ENCODE measurements at places on chromosomes 2 and 18.

- DNase-seq, result no peak
These were observed 136.1 kb downstream of the PARD3B start for GRCh38 chr2:204681412-204681811.

DNA sequence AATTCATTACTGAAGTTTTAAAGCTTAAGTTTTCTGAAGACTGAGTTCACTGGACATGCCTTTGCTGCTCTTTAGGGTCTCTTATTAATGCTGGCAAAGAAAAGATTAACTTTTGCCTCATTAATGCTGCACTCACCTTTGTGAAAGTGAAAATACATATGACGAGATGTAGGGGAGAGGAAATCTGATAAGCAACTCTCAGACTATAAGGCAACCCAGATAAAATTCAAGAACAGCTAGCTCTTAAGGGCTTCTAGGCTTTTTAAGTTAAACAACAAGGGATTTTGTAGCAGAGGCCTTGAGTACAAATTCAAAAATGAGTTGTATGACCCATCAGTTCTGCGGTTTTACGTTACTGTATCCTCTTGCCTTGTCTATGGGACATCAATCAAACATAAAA is 143.7 kb downstream of the USP34 start:
- no peak for DNase-seq

GRCh38 chr18:56756966-56757365 is 105.8 kb downstream of the WDR7 start:
- DNase-seq, result no peak

DNA sequence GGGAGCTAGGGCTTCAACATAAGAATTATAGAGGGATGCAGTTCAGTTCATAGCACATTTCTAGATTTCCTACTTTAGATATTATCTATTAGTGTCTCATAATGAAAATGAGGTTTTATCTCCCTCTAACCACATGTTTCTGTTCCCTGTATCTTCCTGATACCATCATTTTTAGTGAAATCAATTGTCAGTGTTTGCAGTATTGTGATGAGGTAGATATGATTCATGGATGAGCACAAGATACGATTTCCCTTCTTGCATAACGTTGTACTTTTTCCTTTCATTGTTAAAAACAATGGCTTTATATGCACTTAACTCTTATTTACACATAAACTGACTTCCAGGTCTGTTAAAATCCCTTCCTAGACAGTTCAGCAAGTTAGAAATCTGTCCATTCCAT is 211.4 kb downstream of the ZBTB7C start:
- no peak for DNase-seq

DNA sequence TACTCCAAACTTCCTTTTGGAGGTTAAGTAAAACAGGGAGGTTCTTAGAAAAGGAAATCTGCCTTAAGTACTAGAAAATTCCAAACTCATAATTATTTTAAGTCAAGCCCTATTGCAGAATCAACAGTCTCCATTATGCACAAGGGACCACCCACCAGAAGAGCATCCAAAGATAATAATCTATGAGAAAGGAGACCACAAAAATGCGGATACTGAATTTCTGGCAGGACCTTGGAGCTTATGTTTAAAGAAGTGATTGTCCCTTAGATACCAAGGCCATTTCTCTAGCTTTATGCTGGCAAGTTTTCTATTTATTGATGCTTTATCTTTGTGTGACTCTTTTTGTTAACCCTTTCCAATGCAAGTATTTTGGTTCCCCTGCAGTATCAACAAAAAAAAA is 404.0 kb upstream of the MMADHC start:
- no peak for DNase-seq

GRCh38 chr18:59067873-59068272 is 71.8 kb upstream of the SEC11C start:
- no peak for DNase-seq

DNA sequence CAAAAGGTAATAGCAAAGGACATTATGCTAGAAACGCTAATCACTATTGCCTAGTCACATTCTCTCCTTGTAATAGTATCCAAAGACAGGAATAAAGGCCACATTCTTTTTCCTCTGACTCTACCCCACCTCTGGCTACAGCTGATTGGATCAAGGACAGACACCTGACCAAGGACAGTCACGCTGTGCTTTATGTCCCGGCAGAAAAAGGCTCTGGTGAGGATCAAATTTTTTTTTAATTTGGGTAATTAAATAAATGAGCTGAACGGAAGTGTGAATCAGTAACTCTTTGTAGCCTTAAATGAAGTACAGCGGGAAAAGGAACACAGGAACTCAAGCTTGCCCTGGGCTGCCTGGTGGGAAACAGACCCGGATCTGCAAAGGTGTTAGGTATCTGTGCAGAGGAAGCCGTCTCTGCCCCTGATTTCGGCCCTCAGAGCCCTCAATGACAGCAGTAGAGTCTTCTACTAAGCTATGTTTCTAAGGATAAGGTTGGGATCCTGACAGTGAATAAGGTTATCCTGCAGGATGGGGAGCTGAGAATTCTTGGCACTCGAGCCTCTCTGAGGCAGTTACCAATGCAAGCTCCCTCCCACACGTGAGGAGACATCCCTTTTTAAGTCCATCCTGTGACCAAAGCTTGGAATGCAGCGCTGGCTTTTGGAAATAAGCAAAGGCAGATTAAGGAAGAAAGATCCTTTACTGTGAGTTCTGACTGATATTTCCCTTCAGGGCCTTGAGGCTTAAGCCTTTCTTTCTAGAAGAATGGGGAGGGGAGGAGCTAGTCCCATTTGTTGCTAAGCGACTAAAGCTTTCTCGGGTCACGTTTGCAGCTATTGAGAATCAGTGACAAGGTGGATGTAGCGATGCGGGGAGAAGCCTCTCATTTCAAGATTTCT is 37.8 kb upstream of the IKZF2 start:
- DNase-seq, result no peak

- no peak for DNase-seq
These were observed 570 bp upstream of the ECEL1 start for GRCh38 chr2:232488097-232488711.

DNA sequence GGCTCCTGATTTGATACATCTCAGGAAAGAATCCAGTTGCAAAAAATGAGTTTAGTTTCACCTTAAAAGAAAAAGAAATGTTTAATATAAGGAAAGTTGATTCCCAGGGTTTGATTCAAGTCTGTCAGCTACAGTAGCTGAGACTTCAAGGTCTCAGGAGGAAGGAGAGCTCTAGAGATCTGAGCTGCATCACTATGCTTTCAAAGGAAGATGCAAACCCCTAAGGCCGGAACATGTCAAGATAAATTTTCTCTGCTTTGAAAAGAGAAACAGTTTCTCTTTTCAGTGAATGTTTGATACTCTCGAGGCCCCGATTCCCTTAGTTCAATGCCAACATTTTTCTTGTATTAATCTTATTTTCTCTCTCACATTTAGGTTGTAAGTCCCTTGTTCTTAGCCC is 128.6 kb downstream of the RGPD3 start:
- DNase-seq, result no peak

DNA sequence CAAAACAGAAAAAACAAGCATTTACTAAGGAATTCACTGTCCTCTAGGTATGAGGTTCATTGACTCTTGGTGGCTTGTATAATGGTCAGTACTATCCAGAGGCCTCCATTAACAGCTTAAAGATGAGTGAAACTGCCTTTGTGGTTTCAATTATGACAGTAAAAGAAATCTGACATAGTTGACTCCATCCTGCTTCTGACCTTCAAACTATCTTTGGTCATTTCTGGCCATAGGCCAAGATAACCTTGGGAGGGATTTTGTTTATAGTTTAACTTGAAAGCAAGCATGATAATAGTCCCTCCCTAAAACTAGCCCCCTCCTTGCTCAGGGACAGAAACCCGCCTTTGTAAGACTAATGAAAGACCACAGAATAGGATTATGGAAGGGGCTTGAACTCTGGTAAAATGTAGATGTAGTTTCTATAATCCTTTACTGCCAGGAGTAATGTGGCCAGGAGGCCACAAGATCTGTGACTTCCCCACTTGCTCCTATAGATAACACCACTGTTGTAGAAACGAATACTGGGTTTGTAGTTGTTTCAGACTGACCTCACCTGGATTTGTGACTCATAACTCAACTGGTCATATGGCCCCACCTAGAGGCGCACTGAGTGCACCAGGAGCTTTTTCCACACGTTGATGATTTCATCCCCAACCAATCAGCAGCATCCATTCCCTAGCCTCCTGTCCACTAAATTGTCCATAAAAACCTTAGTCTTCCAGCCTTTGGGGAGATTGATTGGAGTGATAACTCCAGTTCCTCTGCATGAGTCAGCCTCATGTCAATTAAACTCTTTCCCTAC is 8.6 kb upstream of the PLEKHM3 start:
- DNase-seq, result no peak

DNA sequence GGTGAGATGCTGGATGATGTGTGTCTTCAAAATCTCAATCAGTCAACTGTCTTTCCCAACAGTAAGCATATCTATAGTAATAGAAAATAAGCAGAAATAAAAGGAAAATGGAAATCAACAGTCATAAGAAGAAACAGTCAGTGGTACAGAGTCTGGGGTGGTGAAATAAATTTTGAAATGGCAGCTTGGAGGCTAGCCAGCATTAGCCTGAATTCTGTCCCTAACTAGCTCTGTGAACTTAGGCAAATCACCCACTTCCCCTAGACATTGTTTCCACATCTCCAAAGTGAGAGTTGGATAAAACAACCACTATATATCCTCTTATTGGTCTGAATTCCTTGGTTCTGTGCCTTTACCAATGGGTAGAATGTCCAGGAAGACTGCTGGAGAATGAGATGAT is 189.7 kb upstream of the REV1 start:
- no peak for DNase-seq

- DNase-seq, result no peak
These were observed 198.6 kb upstream of the CWC22 start for GRCh38 chr2:180205621-180206235.

- DNase-seq, result no peak
These were observed 107.2 kb downstream of the GALNT1 start for GRCh38 chr18:35688757-35689156.

GRCh38 chr2:212911011-212911410 is 240.4 kb downstream of the IKZF2 start:
- DNase-seq, result no peak

DNA sequence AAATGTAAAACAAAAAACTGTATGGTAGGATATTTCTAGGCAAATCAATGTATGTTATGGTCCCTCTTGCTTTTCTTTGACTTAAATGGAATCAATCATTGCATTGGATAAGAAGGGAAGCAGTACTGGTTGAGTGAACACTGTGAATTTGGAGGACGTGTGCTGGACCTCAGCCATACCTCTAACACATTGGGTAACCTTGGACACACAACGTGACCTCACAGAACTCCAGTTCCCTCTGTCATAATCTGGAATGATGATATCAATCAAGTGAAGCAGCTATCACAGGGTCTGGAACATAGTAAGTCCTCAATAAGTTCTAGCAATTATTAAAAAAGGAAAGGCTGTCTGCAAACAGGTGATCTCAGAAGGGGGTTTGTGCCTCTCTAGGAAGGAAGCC is 474.9 kb upstream of the TCF4 start:
- no peak for DNase-seq

DNA sequence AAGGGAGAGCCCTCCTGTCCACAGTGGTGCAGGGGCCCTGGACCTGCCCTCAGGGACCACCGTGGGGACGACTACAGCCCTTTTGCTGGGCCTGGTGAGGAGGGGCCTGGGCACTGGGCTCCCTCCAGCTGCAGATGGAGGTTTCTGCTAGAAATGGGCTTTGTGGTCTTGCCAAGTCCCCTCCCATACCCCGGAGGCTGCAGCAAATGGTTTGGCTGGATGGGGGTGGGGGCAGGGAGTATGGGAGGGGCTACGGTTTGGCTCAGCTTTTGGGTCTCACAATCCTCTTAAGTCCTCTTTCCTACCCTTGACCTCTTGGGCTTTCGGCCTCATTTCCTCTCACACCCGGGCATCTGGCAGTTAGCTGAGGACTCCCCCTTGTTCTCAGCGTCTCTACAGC is 21.7 kb downstream of the TET3 start:
- DNase-seq, result no peak

DNA sequence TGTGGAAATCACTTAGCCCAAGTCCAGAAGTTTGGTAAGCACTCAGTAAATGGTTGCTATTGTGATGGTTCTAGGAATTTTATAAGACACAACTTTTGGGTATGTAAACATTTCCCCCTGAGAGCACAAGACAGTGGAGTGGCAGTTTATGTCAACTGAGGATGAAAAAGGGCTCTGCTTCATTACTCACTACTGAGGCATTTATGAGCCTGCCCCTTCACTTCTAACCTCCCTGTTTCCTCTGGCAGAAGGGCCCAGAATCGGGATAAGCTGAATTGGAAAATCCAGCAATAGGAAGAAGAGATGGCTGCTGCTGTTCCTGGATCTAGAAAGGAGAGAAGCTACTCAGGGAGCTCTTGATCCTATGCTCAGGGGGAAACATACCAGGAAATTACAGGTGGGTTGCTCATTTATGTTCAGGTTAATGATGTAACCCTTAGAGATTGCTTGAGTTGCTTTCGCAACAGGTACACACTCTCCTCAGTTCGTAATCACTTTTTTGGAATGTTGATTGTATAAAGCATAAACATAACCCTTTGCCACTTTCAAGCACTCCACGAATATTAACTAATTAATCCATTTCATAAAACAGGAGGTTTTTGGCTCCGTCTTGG is 46.3 kb downstream of the ADCYAP1 start:
- DNase-seq, result no peak

GRCh38 chr2:152062125-152063091 is 36.4 kb downstream of the CACNB4 start:
- DNase-seq, result no peak

GRCh38 chr2:222108957-222109585 is 189.7 kb downstream of the PAX3 start:
- no peak for DNase-seq

DNA sequence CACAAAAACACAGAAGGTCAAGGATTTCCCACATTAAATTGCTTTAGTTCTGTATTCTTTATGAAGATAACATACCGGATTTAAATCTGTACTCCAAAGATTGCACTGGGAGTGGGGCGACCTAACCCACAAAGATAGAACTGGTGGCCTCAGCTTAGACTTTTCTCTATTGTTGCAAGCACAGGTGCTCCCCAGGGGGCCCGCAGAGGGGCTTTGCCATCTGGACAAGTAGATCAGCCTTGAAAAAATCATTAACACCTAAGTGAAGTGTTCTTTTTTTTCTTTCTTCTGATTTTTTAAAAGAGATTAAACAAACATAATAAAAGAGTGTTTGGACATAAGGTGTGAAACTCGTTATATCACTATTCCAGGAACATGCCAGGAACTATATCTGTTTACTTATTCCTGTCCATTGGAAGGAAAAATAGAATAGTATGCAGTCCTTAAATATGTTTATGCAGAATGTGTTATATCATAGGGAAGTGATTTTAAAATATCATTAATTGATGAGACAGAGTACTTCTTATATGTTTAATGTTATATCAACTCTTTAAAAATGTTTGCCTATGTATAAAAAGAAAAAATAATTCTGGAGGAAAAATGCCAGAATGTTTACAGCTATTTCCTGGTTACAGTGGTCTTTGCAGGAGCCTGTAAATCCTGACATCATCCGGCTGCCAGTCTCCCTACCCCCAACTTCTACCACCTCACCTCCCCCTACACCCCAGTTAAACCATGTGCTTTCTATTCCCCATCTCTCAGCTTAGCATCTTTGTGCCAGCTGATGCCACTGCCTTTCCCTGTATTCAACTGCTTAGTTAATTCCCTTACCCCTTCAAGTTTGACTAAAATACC is 679.2 kb downstream of the CNTNAP5 start:
- no peak for DNase-seq

- DNase-seq, result no peak
These were observed 7.6 kb downstream of the ITM2C start for GRCh38 chr2:230872151-230872967.

Data from stimulated activated CD8-positive, alpha-beta memory T cell treated with anti-CD3 and anti-CD28 coated beads, Interleukin-4, amount 100 ng/mL, for 1 hour (primary cell).